A673 (cell line): ENCODE measurements at places on chromosomes 12 and 14.

- no peak for DNase-seq
These were observed 10.4 kb upstream of the SALL2 start for GRCh38 chr14:21536418-21537089.

DNA sequence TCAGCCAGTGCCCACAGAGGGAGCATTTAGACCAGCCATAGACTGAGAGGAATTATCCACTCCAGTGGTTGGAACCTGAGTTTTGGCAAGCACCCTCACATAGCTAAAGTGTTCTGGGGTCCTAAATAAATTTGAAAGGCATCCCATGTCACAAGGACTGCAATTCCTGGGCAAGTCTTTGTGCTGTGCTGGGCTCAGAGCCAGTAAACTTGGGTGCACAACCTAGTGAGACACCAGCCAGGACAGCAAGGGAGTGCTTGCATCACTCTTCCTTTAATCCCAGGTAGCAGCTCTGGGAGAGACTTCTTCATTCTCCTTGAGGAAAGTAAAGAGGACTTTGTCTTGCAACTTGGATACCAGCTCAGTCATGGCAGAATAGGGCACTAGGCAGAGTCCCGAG, 142.0 kb upstream of the FSCB start:
- DNase-seq, result no peak

- DNase-seq, result peak; percentile 79
These were observed 17.2 kb downstream of the REM2 start for GRCh38 chr14:22900081-22900799.

DNA sequence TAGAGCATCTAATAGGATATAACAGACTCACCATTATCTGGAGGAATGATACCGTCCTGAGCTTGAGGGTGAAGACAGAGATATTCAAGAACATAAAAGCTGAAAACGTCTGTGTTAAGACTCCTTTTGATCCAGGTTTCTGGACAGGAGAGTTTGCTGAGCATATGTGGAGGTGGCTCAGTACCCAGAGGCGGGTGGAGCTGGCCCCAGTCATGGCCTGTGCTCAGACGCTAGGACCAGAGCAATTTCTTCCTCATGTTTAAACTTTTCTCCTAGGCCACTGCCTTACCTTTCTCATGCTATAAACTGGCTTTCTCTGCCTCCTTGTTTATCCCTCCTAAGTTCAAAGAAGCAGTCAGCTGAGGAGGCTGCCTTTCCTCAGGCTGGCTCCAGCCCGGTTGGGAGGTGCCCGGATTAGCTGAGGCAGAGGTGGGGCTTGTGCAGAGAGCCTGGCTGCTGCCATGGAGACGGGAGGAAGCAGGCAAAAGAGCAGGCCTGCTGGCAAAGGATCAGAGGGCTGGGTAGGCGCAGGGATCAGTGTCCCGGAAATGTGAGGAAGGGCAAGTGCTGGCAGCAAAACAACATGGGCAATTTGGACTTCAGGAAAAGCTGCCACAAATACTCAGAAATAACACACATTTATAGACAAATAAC, 13.7 kb downstream of the COA8 start:
- DNase-seq, result peak; percentile 93

DNA sequence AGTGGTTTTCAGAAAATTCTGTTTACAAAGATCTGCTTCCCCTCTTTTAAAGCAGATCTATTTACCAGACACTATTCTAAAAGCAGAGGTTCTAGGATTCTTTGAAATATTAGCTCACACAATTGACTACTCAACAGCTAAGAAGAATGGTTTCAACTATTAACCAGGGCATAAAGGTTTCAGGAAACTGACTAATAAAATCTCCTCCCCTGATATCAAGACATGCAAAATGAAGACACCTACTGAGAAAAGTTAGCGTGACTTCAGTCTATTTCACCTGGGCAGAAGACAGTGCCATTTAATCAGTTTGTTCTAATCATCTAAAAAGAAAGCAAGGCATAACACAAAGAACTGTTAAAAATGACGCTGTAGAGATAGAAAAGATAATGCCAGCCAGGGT, 22.2 kb downstream of the DAD1 start:
- DNase-seq, result no peak

DNA sequence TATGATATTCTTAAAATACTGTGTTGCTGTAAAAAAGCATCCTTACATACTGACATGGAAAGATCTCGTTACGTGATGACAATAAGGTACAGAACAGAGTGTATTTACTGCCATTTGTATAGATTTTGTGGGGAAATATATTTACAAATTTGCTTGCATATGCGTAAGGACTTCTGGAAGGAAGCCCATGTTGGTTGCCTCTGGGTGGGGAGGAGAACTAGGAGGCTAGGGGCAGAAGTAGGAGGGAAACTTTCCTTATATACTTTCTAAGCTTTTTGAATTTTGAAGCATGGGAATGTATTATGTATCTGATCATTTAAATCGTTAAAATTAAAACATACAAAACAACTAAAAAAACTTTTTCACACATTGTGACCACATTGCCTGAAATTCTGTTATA, 9.7 kb downstream of the MYO1A start:
- no peak for DNase-seq

DNA sequence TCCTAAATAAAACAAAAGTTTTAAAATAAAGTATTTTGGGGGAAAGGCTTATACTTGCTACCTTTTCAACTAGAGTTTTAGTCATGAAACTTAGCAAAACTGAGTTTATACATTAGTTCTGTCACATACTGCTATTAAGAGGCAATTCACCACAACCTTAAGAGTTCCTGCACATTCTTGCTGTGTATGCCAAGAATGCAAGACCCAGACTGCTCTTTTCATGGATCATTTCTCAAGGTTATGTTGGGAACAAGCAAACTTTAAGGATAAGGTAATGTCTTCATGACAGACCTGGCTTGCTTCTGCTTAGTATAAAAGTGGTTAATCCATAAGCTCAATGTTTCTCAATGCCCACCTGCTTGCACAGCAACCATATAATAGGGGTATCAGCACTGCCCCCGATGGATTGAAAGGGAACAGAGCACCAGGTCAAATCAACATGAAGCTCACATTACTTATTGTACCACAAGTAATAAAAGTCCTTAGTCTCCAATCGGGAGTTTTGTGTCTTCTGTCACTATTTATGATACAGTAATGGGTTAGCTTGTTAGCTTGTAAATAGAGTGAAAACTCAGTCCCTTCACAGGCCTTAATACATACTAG, 67.6 kb downstream of the KIF21A start:
- peak; percentile 12 for DNase-seq

DNA sequence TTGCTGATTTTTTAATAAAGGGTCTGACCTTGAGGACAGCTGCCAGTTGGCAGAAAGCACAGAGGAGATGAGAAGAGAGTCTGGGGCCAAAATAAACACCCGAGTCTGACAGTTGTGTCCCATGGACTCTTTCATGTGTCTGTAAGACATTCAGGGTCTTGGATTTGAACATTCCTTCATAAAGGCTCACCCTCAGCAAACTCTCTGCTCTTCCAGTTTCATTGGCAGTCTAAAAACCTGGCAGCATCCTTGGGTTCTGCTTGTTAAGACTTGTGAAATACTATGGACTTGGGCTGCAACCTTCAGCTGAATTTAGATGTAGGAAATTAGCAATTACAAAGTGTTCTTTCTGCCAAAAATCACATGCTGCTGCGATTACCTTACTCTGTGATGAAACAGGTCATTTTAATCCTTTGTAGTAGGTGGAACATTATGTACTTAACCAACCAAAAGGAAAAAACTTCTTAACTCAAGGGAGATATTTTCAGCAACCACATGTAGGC, 32.0 kb upstream of the LMNTD1 start:
- DNase-seq, result peak; percentile 12

- no peak for DNase-seq
These were observed 58.8 kb downstream of the PPP2R5C start for GRCh38 chr14:101820283-101820798.

DNA sequence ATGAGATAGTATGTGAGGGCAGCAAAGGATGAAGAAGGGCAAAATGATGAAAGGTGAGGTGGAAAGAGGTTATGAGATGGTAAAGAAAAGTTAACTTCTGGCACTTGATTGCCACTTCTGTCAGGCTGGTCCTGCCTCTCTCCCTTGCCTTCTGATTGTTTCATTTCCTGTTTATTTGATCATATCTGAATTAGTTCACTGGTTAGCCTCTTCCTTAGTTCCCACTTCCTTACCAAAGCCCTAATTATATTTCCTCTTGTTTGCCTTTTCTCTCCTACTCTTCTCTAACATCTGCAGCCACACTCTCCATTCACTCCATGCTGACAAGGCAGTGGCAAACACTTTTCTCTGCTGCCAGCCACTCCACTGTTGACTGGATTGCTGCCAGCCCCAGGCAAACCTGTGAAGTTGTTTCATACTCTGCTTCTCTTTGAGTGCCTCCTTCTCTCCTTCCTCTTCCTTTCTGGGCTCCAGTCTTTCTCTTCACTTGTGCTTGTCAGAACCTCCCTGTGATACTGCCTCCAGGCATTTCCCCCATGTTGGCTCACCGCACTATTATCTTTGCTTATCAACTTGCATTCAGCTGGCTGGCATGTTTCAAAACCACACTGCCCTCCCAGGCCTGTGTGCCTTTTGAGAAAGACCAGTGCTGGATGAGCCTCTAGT, 8.1 kb downstream of the PNP start:
- no peak for DNase-seq

GRCh38 chr12:69545081-69545480, 40.2 kb upstream of the CCT2 start:
- no peak for DNase-seq

DNA sequence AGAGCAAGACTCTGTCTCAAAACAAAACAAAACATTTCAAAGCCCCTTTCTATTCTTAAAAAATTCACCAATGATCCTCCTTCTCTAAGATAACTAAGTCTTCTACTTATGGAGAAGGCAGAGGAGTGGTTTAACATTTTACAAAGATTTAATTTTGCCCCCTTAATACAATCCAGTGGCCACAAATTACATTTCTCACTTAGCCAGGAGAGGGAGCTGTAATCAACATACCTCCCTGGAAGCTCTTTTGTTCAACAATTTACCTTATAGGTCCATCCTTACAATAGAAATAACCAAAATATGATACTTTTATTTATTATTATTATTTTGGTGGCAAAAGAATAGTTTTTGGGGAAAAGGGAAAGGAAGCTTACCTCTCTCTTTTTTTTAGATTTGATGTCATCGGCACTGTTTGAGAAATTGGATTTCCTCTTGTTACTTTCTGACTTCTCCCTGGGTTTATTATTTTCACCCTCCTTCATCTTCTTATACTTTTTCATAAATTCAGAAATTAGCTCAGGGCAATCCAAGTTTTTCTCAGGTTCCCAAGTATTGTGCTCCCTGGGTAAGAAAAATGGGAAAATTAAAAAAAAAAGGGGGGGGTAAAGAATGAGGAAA, 28.1 kb downstream of the CBX5 start:
- peak; percentile 71 for DNase-seq

- no peak for DNase-seq
These were observed 154.1 kb downstream of the NEDD1 start for GRCh38 chr12:97061171-97061570.

DNA sequence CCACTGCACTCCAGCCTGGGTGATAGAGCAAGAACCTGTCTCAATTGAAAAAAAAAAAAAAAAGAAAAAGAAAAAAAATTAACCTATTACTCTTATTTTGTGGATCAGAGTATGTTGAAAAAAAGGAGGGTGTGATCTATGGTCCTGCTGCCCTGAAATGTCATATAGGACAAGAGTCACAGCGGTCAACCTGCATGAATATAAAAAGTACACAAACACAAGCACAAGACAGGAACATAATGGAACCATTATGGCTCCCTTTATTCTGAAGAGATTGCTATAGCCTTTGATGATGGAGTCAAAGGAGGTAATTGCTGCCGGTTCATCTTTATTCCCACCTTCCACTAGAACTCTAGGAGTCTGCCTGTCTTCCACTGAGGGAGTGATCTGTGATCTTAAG, 96.9 kb downstream of the NTN4 start:
- no peak for DNase-seq

DNA sequence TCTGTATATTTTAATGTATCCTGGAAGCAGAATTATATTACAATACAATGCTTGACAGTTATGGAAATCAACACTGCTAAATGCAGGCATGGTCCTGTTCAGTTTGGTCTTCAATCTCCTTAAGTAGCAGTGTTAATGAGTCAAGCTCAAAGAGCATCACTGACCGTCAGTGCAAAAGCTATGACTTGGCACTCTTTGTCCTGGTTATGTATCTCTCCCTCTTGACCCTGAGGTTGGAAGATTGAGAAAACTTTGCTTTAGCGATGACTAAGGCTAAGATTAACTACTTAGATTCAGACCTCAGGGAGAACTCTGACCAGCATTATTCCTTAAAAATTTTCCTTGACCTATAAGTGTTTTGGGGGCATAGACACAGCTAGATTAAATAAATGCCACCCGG, 10.9 kb downstream of the CLEC7A start:
- no peak for DNase-seq

DNA sequence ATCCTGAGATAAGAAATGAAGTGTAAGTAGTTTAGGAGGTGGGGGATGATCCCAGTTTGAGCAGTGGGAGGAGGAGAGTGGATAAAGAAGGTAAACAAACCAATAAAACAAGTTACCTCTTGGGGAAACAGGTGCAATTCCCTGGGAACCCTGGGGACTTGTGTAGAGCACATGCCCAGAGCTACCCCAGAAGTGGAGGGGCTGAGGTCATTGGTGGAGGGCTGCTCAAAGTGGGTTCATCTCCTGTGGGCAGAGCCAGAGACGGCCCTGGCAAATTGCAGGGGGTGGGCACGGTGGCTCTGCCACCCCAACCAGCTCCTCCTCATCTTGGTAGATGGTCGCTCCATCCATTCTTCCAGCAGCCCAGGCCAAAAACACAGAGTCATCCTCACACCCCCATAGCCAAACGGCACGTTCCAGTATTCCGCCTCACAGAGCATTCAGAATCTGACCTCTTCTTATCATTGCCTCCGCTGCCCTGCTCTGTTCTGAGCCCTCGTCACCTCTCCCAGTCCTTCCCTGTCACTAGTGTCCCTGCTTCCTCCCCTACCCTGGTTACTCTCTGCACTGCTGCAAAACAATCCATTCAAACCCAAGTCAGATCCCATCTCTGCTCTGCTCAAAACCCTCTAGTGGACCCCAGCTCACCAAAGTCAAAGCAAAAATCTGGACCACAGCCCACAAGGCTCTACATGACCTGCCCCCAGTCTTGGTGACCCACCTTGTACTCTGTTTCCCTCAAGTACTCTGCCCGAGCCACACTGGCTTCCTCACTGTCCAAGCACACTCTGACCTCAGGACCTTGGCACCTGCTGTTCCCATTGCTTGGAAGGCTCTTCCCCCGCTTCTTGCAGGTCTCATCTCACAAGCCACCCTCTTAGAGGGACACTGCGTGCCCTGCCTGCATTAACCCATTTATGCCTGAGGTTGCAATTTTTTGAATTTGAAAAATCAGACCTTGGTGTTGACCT, 5.5 kb downstream of the CYP46A1 start:
- DNase-seq, result no peak

DNA sequence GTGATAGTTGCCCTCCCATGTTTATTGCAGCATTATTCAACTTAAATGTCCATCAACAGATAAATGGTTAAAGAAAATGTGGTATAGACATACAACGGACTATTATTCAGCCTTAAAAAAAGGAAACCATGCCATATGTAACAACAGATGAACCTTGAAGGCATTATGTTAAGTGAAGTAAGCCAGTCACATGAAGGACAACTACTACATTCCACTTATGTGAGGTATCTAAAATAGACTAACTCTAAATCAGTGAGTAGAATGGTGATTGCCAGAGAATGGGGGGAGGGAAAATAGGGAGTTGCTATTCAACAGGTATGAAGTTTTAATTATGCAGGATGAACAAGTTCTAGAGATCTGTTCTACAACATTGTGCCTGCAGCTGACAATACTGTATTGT, 10.1 kb downstream of the PCNX4 start:
- DNase-seq, result no peak

- DNase-seq, result no peak
These were observed 27.4 kb upstream of the CCND2 start for GRCh38 chr12:4246116-4246515.

GRCh38 chr12:123441523-123442164, 5.2 kb upstream of the RILPL2 start:
- no peak for DNase-seq
